ENCODE measurements at places on chromosomes 13 and 19.

GRCh38 chr19:17803264-17803896 is 8.4 kb downstream of the B3GNT3 start:
- no peak for DNase-seq

- no peak for DNase-seq
Observed at GRCh38 chr19:7545904-7546303, 10.4 kb downstream of the PNPLA6 start.

GRCh38 chr13:30128591-30128990 is 178.8 kb downstream of the KATNAL1 start:
- no peak for DNase-seq

- DNase-seq = no peak
Observed at GRCh38 chr19:55077106-55077505, 1.4 kb downstream of the EPS8L1 start.

- DNase-seq = no peak
Observed at GRCh38 chr13:48526286-48526685, 6.6 kb downstream of the RCBTB2 start.

DNA sequence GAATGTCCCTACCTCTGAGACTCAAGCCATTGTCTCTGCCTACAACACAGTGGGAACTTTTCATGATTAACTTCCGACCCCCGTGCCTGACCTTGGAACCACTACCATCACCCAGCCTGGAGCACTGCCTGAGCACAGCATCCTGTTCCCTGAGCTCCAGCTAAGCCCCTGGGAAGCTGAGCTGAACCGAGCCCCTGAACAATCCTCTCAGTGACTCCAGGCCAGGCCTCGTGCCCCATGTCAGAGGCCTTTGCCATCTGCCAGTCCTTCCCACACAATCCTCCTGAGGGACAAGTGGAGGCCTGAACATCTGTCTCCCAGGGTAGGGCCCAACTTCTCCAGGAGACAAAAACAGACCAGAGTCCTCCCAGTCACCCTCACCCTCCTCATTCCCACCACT is 17.5 kb downstream of the CEACAM3 start:
- no peak for DNase-seq

GRCh38 chr13:80533175-80533574 is 192.2 kb upstream of the SPRY2 start:
- no peak for DNase-seq

- DNase-seq = no peak
Observed at GRCh38 chr19:57317503-57317902, 2.8 kb upstream of the ZNF543 start.

GRCh38 chr13:101301053-101301452 is 115.3 kb downstream of the NALCN start:
- no peak for DNase-seq

DNA sequence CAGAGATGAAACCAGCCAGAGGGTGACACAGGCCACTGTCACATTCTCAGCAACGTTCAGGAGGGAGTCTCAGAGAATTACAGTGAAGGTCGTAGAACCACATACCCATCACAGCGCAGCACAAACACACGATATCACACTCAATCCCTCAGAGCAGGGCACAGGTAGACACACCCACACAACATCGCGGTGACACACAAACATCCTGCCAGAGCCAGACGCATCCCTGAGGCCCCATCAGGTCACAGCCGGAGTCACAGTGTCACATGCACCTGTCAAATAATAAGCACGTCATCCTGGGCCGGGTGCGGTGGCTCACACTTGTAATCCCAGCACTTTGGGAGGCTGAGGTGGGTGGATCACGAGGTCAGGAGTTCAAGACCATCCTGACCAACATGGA is 17.5 kb downstream of the ELAVL3 start:
- DNase-seq = no peak

GRCh38 chr19:18928018-18928805 is 8.7 kb downstream of the DDX49 start:
- DNase-seq = no peak

GRCh38 chr13:74586847-74587246 is 452.6 kb upstream of the KLF12 start:
- DNase-seq = no peak

DNA sequence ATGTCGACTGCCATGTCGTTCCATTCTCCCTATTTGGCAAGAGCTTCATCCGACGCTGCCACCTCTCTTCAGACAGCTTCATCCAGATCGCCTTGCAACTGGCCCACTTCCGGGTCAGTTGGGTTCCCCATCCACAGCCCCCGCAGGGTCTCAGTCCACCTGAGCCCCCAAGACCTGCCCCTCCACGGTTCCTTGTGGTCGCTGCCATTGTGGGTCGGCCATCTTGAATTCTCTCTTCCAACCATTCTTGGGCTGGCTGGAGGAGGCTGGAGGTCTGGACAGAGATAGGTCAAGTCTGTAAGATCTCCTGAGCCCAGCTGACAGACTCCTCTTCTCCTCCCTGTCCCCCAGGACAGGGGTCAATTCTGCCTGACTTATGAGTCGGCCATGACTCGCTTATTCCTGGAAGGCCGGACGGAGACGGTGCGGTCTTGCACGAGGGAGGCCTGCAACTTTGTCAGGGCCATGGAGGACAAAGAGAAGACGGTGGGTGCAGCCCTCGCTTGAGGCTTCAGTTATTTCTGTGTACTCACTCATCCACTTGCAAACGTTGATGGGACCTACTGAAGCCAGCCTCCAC is 19.5 kb downstream of the CPT1C start:
- DNase-seq = no peak

DNA sequence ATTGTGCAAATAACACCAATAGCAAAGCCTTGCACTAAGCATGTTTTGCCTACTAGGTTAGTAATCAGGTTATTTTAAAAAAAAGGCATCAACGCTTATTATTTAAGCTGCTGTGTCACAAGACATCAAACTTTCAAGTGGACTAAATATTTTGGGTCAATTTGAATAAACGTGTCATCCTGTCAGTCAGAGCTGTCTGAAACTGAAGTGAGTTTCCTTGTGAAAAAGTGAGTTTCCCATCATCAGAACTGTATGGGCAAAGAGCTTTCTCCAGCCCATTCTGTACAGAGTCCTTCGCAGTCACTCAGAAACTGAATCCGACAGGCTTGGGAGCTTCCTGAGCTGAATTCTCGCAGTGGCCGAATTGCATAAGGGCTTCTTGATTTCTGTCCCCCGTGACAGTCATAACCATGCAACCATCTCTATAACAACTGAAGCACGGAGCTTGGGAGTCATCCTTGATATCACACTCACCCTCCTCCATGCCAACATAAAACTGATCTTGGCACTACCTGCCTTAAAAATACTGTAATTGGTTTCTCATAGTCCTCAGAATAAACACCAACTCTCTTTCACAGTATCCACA is 139.8 kb downstream of the MIPEP start:
- DNase-seq = no peak

DNA sequence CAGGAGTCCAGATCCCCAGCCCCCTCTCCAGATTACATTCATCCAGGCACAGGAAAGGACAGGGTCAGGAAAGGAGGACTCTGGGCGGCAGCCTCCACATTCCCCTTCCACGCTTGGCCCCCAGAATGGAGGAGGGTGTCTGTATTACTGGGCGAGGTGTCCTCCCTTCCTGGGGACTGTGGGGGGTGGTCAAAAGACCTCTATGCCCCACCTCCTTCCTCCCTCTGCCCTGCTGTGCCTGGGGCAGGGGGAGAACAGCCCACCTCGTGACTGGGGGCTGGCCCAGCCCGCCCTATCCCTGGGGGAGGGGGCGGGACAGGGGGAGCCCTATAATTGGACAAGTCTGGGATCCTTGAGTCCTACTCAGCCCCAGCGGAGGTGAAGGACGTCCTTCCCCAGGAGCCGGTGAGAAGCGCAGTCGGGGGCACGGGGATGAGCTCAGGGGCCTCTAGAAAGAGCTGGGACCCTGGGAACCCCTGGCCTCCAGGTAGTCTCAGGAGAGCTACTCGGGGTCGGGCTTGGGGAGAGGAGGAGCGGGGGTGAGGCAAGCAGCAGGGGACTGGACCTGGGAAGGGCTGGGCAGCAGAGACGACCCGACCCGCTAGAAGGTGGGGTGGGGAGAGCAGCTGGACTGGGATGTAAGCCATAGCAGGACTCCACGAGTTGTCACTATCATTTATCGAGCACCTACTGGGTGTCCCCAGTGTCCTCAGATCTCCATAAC is at the start of gene APOE:
Gene APOE, plus strand, starts transcription at position 360 of the 724 bp plus-strand sequence. CDS start 829 bp downstream, outside the sequence.
- no peak for DNase-seq

- no peak for DNase-seq
Observed at GRCh38 chr13:38366954-38367645, 17.4 kb downstream of the UFM1 start.

DNA sequence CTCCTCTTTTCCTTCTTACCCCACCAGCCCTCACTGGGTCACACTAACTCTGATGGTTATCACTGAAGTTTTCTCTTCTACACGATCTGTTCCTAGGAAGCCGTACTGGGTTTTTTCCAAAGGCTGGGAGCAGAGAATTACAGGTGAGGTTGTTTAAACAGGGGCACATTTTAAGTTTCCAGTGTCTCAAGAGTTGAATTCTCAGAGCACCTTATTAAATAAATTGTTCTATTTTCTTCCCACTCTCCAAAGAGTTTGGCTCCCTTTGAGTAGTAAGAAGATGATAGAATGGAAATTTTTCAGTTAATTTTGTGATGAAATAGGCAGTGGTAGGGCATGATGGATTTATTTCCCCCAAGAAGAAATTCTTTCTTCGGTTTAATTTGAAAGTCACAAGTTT is at the start of gene OR7D4:
Gene OR7D4, minus strand, starts transcription at position 101 of the 400 bp plus-strand sequence. CDS start 4,752 bp downstream, outside the sequence.
- no peak for DNase-seq

DNA sequence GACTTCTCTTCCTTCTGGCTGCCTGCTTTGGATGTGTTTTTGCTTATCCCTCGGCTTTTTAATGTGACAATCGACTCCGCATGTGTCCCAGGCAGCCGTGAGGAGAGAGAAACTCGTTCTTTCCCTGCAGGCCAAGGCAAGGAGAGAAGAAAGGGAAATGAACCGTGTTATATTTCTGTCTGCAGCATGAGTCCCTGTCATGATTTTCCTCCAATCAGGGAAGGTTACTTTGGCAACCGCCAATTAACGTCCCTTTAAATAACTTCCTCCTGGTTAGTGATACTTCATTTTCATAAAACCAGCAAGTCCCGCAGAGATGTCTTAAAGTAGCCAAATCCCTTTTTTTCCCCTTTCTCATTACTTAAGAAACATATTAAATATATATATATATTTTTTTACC is 42.6 kb downstream of the RFC3 start:
- DNase-seq = no peak

All from NCI-H524 treated with DMSO at 0.1 percent for 48 hours (cell line).